ENCODE measurements at places on chromosomes 1 and 21.

- DNase-seq: no peak
These were observed 11.3 kb upstream of the LRRC8D start for GRCh38 chr1:89809556-89809955.

GRCh38 chr1:17351598-17352324 is 20.2 kb upstream of the PADI6 start:
- DNase-seq: no peak

GRCh38 chr1:222171005-222171404 is 376.9 kb downstream of the HHIPL2 start:
- no peak for DNase-seq

- DNase-seq: no peak
These were observed 161.4 kb upstream of the TNR start for GRCh38 chr1:175904808-175905207.

DNA sequence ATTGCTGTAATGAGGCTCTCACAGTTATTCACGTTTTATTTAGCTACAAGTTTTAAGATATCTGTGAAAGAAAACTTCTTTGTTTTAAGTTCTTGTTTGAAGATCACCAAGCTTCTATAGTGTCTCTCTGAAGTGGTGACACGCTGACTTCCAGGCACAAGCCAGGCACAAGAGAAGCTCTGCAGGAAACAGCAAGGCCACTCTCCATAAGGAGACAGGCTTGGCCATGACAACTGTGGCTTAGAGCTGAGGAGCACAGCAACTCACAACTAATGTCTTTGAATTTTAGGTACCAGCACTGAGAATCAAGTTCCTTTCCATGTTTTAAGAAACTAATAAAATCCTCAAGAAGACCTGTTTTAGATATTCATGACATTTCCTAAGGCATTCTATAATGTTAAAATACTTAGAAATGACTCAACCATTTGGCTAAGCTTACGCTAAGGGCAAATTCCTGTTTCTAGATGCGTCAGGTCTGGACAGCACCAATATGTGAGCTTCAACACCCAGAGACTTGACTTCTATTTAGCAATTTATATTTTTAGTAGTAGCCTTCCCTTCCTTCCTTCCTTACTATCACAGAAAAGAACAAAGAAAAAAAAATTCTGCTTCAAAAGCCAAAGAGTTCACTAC is 40.2 kb downstream of the APP start:
- DNase-seq: no peak

- DNase-seq: peak; percentile 48
These were observed 20.8 kb upstream of the LAPTM5 start for GRCh38 chr1:30778154-30778978.

DNA sequence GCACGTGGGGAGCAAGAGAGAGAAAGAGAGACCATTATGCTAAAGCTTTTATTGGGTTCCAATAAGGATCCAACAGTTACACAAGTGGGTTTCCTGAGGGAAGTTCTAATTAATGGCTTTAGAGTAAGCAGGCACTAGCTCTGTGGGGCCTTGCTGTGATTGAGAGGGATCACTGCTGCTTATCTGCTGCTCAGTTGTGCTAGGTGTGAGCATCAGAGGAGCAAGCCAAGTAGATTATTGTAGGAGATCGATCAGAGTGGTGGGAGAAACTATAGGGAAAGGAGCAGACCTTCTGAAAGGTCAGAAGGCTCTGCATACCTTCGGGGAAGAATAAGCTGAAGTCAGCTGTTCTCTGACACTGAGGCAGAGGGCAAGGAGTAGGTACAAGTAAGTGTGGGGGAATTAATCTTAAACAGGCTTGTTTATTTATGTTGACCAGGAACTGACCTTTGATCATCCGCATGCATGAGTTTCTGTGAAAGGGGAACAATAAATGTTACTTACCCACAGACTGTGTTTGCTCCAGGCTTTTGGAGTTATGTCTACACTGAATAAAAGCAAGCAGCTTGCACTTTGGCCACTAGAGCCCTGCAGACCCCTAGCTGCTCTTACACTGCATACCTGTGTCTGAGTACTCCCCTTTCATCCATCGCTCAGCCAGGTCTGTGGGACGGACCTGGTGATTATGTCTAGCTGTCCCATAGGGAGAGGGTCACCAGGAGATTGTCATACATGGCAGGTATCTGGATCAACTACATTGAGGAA is 89.7 kb downstream of the TNNI3K start:
- DNase-seq: no peak

GRCh38 chr21:36994501-36995158 is 11.9 kb upstream of the RIPPLY3 start:
- no peak for DNase-seq

DNA sequence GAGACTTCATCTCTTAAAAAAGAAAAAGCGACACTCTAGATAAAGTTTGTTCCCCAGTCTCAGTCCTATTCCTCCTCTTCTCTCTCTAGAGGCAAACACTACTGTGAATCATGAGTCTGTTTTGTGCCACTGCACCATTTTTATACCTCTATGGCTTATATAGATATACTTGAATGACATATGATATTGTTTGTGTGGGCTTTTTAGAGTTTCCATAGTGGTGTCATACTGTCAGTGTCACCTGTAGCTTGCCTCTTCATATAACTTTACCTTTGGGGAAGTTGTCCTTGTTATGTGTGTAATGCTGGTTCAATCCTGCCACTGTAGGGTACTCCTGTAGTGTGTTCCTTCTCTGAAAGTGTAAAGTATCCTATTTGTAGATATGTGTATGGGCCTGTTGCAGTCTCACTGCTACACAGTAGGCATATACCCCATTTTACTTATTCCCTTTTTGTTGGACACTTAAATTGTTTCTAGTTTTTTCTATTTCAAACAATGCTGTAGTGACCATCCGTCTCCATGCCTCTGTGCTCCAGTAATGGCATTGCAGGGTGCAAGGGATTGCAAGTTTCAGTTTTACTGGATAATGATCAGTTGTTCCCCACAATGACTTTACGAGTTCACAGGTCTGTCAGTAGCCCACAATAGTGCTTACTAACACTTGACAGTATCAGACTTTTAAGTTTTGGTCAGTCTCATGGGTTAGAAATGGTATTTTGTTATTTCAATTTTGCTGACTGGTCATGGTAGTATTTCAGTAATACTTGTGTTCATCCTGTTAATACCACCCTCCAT is 2.7 kb downstream of the PRMT2 start:
- no peak for DNase-seq

DNA sequence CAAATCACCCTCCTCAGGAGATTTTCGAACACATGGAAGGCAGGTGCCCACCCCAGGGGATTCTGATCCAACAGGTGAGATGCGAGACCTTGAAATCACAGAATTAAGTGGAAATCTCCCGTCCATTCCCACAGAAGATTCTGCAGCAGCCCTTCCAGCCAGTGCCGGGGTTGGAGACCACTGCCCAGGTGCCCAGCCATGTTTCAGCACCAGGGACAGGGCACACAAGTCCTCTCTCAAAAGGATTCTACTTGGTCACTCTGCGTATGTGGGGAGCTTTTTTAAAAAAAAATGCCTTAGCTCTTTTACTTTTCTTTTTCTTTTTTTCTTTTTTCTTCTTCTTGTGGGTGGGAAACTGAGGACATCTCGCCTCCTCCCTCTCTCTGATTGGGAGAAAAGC is 80.7 kb downstream of the VWA5B1 start:
- DNase-seq: no peak

- DNase-seq: no peak
These were observed 206.7 kb downstream of the SETD4 start for GRCh38 chr21:35853321-35854239.

GRCh38 chr1:2525572-2525919 is 850 bp downstream of the PANK4 start:
- no peak for DNase-seq

DNA sequence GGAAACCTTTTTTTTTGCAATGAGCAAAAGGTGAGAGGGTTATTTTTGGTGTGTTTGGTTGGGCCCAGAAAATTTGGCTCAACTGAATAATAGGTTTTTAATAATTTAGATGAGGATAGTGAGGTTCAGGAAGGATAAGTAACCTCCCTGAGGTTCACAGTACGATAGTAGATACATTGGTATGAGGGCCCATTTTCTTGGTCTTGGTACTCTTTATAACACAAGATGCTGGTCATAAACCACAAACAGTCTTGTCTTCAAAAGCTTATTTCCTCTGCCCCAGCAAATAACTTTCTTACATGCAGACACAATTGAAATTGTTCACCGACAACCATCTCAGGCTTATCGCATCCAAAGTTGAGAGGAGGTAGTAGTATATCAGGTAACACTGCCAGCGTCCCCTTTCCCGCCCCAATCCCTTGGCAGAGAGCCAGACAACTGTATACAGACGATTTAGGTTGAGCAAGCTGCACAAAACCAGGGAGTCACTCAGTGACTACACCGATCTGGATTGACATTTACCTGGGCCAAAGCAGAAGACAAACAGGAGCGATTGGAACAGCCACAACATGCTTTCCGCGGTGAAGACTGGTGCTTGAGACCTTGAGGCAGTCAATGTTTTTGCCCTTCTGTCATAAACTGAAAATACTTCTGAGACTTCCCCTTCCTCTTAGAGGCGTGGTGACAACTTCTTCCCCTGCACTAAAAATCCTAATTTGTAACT is at the start of gene SLAMF6:
Gene SLAMF6 (minus strand): TSS at position 634 of the 724 bp plus-strand sequence. CDS start 63 bp downstream, at position 571.
- no peak for DNase-seq

DNA sequence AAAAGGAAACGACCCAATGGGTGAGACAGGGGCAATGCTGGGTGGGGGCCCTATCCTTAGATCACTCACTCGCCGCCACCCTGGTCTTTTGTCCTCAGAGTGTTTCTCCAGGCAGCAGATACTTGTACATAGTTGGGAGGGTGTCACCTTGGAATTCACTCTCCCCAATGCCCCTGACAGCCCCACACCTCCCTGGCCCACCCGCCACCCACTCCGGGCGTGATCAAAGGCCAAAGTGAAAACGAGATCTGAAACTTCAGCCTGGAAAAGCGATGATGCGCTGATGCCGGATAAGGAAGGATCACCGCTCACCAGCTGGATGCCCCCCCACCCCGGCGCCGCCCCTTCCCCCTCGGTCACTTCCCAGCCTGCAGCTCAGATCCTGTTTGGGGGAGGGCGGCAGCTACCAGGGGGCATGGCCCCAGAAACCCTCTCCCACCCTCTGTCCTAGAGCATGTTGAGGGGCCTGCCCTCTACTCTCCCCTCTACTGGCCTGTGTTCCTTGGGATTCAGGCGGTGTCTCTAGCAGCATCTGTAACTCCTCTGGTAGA is 33.6 kb upstream of the CASZ1 start:
- DNase-seq: no peak
